ENCODE measurements at places on chromosomes 13 and 19.

DNA sequence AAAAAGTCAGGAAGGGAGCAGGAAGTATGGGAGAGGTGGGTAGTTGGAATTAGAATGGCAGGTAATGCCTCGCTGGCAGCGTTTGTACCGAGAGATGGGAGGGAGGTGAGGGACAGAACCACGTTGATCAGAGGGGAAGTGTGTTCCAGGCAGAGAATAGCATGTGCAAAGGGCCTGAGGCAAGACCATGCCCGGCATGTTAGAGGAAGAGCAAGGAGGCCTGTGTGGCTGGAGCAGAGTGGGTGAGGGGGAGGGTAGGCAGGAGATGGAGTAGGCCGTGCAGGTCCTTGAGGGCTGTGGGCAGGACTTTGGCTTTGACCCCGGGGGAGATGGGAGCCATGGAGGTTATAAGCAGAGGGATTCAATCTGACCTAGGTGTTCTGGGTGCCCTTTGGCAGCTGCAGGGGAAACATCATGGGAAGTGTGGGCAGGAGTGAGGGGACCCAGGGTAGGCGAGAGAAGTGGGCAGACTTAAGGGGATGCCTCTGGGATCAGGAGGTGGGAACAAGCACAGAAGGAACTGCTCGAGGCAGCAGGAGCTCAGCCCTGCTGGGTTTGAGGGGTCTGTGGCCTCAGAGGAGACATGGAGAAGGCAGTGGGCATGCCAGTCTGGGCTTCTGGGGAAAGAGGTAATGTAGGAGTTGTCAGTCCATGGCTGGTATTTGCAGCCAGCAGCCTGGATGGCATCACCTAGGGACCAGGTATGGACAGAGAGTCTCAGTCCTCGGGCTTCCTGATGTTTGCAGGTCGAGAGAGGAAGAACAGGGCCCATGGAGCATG lies 48.8 kb downstream of the CD320 start:
- DNase-seq = no peak

DNA sequence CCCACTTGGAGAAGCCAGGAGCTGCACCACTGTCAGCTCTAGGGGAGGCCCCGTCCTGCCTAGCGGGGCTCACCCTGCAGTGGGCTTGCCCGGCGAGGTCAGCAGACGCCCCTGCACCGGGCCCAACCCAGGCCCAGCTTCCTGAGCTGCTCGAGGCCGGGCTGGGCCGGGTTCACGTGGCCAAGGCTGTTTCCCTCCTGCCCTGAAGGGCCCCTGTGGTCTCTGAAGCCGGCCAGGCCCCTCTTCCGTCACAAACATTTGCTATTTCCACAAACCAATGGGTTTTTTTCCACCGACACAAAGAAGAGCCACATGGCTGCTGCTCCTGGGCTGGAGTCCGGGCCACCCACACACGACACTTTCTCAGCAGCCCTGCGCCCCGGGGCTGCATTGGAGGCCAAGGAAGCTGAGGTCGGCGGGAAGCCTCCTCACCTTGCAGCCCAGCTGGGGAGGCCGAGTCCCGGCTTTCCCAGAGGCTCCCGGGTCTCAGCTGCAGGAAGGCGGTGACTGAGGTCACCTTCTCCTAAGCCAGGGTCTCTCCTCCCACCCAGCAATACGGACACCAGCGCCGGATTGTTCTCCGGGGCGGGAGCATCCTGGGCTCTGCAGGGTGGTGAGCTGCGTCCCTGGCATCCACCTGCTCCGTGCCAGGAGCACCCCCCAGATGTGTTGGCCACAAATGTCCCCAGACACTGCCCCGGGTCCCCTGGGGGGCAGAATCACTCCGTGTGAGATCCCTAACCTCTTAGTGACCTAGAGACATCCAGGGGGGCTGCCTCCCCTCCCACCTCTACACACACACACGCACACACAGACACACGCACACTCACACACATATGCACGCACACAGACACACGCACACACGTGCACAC lies 80.5 kb downstream of the GADD45B start:
- DNase-seq = no peak

GRCh38 chr19:45163156-45163555 lies 2.4 kb upstream of the NKPD1 start:
- DNase-seq = no peak

GRCh38 chr13:87953381-87953780 lies 282.2 kb downstream of the SLITRK5 start:
- no peak for DNase-seq

GRCh38 chr13:52001120-52001731 lies 10.0 kb downstream of the ATP7B start:
- peak; percentile 46 for DNase-seq

DNA sequence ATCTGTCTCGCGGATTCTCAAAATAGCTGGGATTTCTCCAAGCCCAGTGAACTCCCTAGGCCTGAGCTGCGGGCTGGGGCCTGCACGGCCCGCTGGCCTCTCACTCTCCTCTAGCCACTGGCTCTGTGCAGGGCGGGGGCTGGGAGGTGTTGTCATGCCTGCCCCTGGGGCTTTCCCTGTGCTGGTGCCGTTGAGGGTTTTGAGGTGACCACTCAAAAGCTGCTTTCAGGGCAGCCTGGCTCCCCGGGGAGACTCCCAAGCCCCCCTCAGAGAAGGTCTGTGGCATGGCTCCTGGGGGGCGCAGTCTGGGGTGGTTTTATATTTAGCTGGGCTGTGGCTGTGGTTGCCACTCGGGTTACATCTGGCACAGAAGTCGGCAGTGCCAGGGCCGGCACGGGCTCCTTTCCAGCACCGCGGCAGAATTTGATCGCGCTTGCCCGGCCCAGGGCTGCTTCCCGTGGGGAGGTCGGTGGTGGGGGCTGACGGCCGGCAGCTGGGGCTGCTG lies 10.0 kb downstream of the NDUFB7 start:
- DNase-seq = no peak

- no peak for DNase-seq
Measured at GRCh38 chr19:58367698-58368454, 5.3 kb upstream of the ZNF497 start.

DNA sequence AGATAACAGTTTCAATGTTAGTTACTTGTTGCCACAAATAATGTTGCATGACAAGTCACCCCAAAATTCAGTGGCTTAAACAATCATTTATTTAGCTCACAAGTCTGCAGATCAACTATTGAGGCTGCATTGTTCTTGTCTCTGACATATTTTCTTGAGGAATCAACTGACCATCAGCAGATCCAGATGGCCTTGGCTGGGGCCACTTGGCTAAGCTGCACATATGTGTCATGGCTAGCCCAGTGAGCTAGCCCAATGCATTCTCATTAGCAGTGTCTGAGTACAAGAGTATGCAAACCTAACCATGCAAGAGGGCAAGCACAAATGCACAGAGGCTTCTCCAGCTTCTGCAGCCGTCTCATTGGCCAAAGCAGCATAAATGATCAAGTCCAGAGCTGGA lies 180.4 kb downstream of the DNAJC15 start:
- DNase-seq = no peak

GRCh38 chr19:1383017-1383311 lies 743 bp upstream of the NDUFS7 start:
- no peak for DNase-seq

GRCh38 chr19:44738136-44738535 lies 10.4 kb upstream of the BCL3 start:
- no peak for DNase-seq

Data from A549 (cell line).